Spleen (tissue), 13 donors: ENCODE measurements at places on chromosomes 7 and 10. TPM values are rescaled to one million over a fixed set of nuclear protein-coding genes. Genes with fewer than 3 reads are reported as not detected.

GRCh38 chr10:97406064-97406463 is 4.9 kb upstream of the RRP12 start:
- peaks cover 31% of the 10 kb centered on the region for H3K4me1 ChIP-seq
- no peak overlapping the region for H3K4me3 ChIP-seq
- no peak overlapping the region for H3K27ac ChIP-seq
- peak; percentile 84 for DNase-seq
- H3K36me3 ChIP-seq: no peaks in the 10 kb centered on the region

DNA sequence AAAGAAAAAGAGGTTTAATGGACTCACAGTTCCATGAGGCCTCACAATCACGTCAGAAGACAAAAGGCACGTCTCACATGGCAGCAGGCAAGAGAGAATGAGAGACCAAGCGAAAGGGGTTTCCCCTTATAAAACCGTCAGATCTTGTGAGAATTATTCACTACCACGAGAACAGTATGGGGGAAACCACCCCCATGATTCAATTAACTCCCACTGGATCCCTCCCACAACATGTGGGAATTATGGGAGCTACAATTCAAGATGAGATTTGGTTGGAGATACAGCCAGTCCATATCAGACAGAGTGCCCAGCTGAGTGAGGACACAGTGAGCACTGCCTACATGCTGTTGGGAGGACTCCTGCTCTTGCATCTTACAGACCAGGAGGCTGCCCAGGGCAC is 148.4 kb downstream of the TEX36 start:
- no peaks in the 10 kb centered on the region for H3K27me3 ChIP-seq
- DNase-seq: no peak
- H3K27ac ChIP-seq: no peak overlapping the region
- no peaks in the 10 kb centered on the region for H3K4me1 ChIP-seq
- no peaks in the 10 kb centered on the region for H3K36me3 ChIP-seq

GRCh38 chr10:87656431-87657072 is 3.1 kb upstream of the PAPSS2 start:
- H3K4me1 ChIP-seq: no peaks in the 10 kb centered on the region
- H3K36me3 ChIP-seq: no peaks in the 10 kb centered on the region
- peaks cover 25% of the 10 kb centered on the region for H3K27me3 ChIP-seq
- no peak for DNase-seq
- H3K4me3 ChIP-seq: no peak overlapping the region

DNA sequence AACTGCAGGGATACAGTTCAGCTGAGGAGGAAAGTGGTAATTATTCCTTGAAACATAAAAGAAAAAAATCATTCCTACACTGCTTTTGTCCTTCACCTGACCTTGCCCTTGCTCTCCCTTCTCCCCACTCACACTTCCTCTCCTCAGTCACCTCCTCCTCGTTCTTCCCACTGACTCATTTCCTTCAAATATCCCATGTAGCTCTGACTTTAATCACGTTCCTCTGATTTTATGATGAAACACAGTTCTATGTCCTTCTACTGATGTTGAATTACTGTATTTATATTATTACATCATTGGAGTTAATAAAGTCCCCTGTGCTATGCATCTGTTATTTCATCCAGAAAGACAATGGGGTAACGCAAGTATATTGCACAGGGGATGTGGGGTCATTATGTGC is 575.6 kb downstream of the POM121L12 start:
- no peak overlapping the region for H3K4me3 ChIP-seq
- H3K27me3 ChIP-seq: no peaks in the 10 kb centered on the region
- no peak overlapping the region for H3K27ac ChIP-seq
- no peaks in the 10 kb centered on the region for H3K36me3 ChIP-seq
- DNase-seq: no peak

MLXIPL gene
- total RNA-seq: 0.23 TPM

RNF148 gene
- 0.54 TPM for total RNA-seq
